Hematopoietic multipotent progenitor cell treated with erythropoietin and hydrocortisone succinate and interleukin-3 and kit ligand, for 8 days (in vitro differentiated cells): ENCODE measurements at places on chromosomes 7 and 10.

- no peak for DNase-seq
Measured at GRCh38 chr10:7485244-7485556, 74.4 kb upstream of the SFMBT2 start.

- no peak for DNase-seq
Measured at GRCh38 chr7:143901332-143901667, 676 bp downstream of the TCAF1 start.

DNA sequence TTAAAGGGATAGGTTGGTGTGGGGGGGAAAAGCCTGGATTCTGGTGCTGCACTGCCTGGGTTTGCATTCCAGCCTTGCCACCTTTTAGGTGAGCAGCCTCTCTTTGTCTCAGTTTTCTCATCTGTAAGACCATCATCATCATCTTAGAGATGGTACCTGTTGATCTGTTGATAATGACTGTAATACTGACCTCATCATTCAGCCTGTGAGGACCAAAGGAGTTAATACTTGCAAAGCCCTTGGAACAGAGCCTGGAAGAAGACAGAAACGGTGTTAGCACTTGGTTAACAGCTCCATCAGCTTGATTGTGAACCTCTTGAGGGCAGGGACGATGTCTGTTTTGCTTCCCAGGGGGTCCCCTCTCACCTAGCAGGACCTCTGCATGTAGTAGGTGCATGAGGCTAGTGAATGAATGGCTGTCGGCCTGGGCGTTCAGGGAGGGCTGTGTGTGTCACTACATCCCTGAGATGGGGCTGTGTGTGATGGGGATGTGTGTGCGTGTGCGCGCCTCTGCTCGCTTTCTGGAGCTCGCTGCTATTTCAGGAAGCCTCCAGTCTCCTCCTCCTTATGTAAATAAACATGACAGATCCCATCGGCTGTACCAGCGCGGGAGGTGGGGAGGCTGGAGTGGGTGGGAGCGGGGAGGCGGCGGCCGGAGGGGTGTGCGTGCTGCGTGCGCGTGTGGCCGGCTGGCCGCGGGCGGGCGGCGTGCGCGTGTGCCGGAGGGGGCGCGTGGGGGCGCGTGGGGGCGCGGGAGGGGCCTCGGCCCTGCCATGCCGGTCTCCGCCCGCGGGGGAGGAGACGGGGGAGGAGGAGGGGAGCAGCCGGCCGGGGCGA lies 61.2 kb downstream of the NEURL1 start:
- DNase-seq: peak; percentile 21

DNA sequence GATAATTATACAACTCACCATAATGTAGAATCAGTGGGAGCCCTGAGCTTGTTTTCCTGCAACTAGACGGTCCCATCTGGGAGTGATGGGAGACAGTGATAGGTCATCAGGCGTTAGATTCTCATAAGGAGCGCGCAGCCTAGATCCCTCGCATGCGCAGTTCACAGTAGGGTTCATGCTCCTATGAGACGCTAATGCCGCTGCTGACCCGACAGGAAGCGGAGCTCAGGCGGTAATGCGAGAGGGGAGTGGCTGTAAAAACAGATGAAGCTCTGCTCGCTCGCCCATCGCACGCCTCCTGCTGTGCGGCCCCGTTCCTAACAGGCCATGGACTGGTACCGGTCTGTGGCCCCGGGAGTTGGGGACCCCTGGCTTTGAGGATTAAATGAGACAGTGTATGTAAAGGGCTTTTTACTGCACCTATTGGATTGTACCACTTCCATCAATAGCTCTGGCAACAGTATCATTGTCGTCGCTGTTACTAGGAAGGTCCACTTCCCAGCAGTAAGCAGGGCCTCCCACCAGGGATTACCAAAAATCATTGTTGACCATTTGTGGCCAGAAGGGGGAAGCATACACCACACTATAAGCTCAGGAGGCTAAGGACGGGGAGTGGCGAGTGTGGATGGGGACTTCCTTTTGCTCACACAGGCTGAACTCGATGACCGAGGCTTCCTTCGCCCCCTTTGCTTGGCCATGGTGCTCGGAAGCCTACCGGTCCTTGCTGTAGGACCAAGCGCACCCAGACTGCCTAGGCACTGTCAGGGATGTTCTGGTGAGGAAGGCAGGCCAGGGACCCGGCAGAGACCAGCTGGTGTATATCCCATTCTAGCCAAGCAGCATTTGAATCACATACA lies 26.4 kb downstream of the AKR1B1 start:
- DNase-seq: peak; percentile 91

- DNase-seq: no peak
Measured at GRCh38 chr10:44435196-44435595, 50.3 kb upstream of the CXCL12 start.

- peak; percentile 80 for DNase-seq
Measured at GRCh38 chr10:28179006-28179742, 123.7 kb downstream of the MPP7 start.

DNA sequence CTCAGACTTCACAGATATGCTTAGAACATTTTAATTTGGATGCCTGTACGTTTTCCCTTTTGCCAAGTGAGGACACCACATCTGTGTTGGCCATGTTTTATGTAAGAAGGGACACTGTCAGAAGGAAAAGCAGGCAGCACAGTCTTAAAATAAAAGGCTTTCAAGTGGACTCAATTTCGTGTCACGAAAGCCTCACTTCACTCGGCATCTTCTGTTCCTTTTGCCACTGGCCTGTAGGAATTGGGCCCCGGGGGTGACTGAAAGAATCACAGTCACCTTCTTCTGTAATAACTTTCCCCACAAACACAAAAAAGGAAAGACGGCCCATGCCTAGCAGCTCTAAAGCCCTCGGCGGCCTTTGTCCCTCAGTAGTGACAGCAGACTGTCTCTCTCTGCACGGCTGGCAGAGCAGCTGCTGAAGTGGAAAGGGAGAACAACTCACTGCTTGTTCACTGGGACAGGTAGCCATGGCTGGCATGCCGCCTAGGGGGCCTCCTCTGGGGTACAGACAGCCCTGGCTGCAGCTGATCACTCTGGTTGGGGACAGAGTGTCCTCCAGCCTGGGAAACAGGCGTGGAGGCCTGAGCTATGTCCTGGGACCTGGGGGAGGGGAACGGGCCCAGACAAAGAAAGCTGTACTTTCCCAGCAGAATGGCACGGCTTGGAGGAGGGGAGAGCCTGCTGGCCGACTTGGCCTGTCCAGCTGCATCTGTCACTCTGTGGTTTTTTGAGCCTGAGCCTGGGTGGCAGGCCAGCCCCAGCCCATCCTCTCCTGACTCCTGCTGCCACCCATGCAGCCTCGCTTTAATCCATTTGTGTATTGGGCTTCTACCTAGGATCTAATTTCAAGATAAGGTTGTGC lies 4.4 kb downstream of the RASSF4 start:
- DNase-seq: no peak

- no peak for DNase-seq
Measured at GRCh38 chr10:48880016-48880705, 59.5 kb downstream of the LRRC18 start.

DNA sequence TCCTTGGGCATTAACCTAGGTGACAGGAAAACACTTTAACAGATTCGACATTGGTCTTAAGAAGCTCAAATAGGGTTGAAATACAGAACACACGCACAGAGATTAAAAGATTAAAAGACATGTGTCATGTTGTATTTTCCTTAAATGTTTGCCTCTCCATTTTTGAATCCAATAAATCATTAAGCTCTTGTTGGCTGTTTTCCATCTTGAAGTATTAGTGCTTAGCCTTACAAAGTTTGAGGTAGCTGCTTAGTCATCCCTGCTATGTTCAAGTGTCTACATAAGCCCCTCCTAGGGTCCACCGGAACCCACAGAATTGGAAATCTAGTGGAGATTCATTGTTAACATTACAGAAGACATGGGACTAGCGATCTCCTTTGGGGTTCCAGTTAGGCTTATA lies 12.7 kb upstream of the GJD4 start:
- DNase-seq: no peak

- no peak for DNase-seq
Measured at GRCh38 chr7:16810573-16810972, 5.8 kb upstream of the AGR2 start.

- DNase-seq: no peak
Measured at GRCh38 chr7:128302139-128302538, 41.6 kb downstream of the RBM28 start.

DNA sequence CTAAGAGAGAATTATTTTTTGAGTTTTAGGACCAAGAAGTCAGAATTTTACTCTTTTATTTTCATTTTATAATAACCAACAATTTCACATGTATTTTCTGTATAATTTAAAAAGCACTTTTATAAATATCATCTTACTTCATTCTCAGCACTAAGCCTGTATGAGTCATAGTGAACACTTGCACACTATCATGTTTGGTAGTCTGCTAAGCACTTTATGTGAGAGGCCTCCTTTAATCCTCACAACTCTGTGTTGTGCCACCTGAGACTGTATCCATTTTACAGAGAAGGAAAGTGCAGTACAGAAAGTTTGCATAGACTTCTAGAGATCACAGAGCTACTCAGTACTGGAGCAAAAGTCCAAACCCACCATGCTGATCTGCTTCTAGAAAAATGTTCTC lies 939.6 kb downstream of the NRG3 start:
- DNase-seq: no peak

GRCh38 chr10:46308666-46309450 lies 22.1 kb downstream of the ANTXRL start:
- DNase-seq: no peak

DNA sequence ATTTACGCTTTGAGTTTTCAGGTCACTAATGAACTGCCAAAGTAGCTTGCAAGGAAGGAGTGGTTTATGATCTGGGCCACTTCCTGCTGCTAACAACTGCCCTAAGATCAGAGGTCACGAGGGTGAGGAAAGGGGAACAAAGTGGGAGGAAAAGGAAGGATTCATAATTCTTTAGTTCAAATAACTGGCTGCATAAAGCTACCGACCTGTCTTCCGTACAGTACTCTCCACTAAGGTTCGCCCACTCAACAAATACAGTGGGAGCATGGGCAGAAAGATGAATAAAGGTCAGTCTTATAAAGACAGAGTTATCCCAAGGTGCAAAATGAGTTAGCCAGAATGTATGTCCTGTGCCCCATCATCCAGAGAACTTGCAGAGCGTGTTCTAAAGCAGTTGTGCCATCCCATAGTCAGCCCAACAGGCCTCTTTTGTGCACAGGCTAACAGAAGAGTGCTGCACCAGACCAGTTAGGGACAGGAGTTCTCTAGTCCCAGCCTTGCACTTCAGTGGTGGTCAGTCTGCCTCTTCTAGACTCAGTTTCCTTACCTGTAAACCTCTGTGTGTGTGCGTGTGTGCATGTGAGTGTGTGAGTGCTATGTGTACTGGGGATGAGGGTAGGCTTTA lies 65.9 kb downstream of the CREB3L2 start:
- DNase-seq: peak; percentile 71

- DNase-seq: no peak
Measured at GRCh38 chr10:58352956-58353610, 18.3 kb downstream of the UBE2D1 start.

DNA sequence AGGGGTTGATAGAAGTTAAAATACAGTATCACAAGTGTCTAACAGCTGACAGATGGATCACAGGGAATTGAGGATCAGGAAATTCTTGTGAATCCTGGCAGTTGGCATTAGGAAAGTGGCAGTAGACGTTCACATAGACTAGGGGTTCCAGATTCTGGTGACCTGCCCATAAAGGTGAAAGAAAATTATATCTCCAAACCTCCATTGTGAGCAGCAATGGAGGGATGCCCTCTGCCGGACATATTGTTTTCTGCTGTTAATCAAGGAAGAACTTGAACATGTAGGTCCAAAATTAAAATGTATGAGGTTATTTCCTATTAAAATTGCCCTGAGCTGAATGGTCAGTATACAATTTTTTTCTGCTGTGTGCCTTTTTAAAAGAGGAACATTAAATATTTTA lies 5.1 kb downstream of the NME8 start:
- peak; percentile 26 for DNase-seq

GRCh38 chr7:30708983-30709382 lies 26.7 kb upstream of the CRHR2 start:
- no peak for DNase-seq

- no peak for DNase-seq
Measured at GRCh38 chr7:83550100-83550499, 98.8 kb downstream of the SEMA3E start.

GRCh38 chr10:77357185-77357584 lies 280.4 kb downstream of the KCNMA1 start:
- DNase-seq: no peak

DNA sequence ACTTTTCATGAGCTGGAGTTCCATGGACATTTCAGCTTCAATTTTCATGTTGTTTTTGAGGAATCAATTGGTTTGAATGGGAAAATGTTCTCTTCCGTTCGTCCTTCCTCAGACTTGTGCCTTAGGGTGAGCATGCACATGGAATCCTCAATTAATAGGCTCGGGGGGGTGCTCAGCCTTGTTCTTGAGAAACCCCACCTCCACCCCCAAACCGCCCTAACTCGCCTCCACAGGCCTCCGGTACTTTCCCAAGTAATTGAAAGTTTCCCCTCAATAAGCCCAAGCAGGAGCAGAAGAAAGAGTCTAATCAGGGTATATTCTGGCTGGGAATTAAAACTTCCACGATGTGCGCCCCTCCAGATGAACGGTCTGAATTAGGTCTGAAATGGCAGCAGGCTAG lies 945.2 kb downstream of the GRID1 start:
- DNase-seq: no peak

DNA sequence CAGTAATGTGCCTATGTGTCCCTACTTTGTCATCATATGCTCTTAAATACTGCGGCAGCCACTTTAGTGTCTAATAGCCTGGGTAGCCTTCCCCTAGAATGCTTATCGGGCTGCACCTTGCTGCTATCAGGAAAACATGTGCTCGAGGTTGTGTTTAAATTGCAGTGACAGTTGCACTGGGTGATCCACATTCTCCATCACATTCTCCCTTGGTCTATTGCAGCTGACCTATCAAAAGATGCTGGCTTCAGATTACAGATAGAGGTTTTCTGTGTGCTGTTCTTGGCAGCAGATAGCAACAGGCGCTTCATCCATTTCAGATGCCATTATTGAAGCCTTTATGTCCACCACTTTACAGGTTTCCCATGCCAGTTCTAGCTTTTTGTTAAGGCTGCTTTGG lies 130.1 kb upstream of the MDFIC start:
- DNase-seq: peak; percentile 16
